ENCODE measurements at places on chromosomes 3 and 15. TPM values are rescaled to one million over a fixed set of nuclear protein-coding genes. Genes with fewer than 3 reads are reported as not detected.

- no peak for DNase-seq
- no peak overlapping the region for H3K27ac ChIP-seq
- peaks cover under 1% of the 10 kb centered on the region for H3K36me3 ChIP-seq
- H3K27me3 ChIP-seq = no peaks in the 10 kb centered on the region
Observed at GRCh38 chr15:90022905-90023700, 22.0 kb downstream of the ZNF710 start.

GRCh38 chr3:125129512-125129997 is 73.8 kb upstream of the HEG1 start:
- H3K4me3 ChIP-seq = no peak overlapping the region
- H3K36me3 ChIP-seq = no peaks in the 10 kb centered on the region
- no peak for DNase-seq
- no peak overlapping the region for H3K27ac ChIP-seq

- no peak for DNase-seq
- peaks cover 25% of the 10 kb centered on the region for H3K36me3 ChIP-seq
- H3K4me1 ChIP-seq = peaks cover 50% of the 10 kb centered on the region
- H3K27me3 ChIP-seq = no peaks in the 10 kb centered on the region
Observed at GRCh38 chr3:17040322-17040989, 155.7 kb downstream of the PLCL2 start.

DNA sequence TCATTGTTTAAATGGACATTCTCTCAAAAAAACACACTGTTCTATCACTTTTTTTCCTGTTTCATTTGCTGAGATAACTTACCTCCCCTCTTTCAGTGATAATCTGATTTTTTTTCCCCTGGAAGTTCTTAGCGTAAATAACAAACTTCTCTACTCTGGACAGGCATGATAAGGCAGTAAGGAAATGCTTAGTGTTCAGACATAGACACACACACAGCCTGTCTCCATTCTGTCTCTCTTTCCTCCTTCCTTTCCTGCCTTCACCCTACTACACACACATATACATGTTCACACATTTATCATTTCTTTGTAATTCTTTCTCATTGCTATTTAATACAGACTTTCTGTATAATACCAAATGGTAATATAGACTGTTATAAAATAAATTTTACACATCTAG is 470.8 kb upstream of the ROBO1 start:
- H3K36me3 ChIP-seq = no peaks in the 10 kb centered on the region
- no peak overlapping the region for H3K4me3 ChIP-seq
- H3K4me1 ChIP-seq = no peaks in the 10 kb centered on the region
- DNase-seq = no peak
- no peaks in the 10 kb centered on the region for H3K27me3 ChIP-seq

DNA sequence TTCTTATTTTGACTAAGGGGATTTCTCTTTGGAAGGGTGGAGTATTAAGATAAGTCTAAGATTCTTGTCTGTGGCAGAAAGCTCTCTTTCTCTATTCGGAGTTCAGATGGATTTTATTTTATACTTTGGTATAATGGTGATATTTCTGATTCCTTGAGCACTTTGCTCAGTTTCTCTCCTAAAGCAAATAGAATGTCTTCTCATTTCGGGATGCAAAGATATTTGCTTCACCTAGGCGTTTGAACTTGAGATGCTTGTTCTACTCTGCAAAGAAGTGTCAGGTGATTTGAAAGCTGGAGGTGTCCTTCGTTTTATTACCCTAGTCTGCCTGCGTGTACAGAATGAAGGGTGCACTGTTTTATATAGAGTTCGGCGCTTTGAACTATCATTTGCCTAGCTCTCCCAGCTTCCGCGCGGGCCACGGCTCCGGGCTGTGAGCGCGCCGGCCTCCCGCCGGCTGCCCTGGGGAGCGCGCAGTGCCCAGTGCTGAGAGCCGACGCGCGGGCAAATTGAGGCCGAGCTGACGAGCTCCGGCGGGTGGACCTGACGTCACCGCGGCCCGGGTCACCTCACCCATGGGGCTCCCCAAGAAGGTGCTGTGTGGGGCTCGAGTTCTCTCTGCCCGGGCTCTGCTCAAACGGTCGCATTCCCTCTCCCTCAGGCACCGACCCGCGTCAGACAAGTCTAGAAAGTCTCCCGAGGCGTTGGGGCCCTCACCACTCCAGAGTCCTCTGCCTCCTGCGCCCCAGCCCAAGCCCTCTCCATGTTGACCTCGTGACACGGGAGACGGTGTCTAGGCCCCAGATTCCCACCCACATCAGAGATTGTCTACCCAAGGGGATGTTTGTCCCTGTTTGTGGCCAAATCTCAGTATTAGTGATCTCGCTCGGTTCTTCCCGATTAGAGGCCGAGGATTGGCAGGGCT is 7.5 kb downstream of the SOX2 start:
- no peak for DNase-seq
- peaks cover 90% of the 10 kb centered on the region for H3K27me3 ChIP-seq
- no peak overlapping the region for H3K27ac ChIP-seq
- peaks cover 3% of the 10 kb centered on the region for H3K4me1 ChIP-seq
- peaks cover 10% of the 10 kb centered on the region for H3K36me3 ChIP-seq
- H3K4me3 ChIP-seq = no peak overlapping the region

C2CD4A gene
- 0.67 TPM for total RNA-seq

HYKK gene
- total RNA-seq = 1.6 TPM

IL17RB gene
- not detected for total RNA-seq
